Uterus (tissue), 4 donors: ENCODE measurements at places on chromosomes 3 and 15. TPM values are rescaled to one million over a fixed set of nuclear protein-coding genes. Genes with fewer than 3 reads are reported as not detected.
A peak's percentile ranks its signal among the peaks of the same experiment; 100 is the strongest.

DNA sequence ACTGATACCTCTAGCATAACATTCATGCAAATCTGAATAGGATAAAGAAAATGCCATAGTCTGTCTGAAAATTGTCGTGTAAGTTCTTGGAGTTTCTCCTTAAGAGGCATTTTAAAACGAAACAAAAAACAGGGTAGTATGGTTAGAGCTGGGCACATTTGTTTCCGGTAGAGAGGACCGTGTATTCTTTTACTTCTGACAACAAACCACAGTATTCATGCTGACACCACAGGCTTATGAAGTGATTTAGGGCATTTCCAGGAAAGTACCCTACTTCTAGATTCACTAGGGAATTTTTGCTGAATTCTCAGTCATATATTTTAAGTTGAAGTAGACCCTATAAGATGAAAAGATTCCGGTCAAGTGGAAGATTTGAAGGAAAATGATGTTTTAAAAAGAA is 541.3 kb downstream of the UNC13C start:
- no peak overlapping the region for H3K27ac ChIP-seq
- H3K36me3 ChIP-seq, result no peaks in the 10 kb centered on the region
- no peak overlapping the region for H3K4me3 ChIP-seq
- DNase-seq, result no peak
- H3K4me1 ChIP-seq, result no peaks in the 10 kb centered on the region

GRCh38 chr3:177337541-177338331 is 140.5 kb upstream of the TBL1XR1 start:
- H3K4me1 ChIP-seq, result peaks cover 6% of the 10 kb centered on the region
- H3K27me3 ChIP-seq, result no peaks in the 10 kb centered on the region
- no peaks in the 10 kb centered on the region for H3K36me3 ChIP-seq
- H3K4me3 ChIP-seq, result no peak overlapping the region

Gene AP3B2
- not detected for total RNA-seq

Gene ZNF860
- 1.2 TPM for total RNA-seq

Gene NOX5
- total RNA-seq, result not detected

Gene LAMB2
- 430 TPM for total RNA-seq

Gene XRN1
- total RNA-seq, result 24.6 TPM

GRCh38 chr15:47551079-47551478 is 166.2 kb upstream of the SEMA6D start:
- no peaks in the 10 kb centered on the region for H3K27me3 ChIP-seq
- no peak overlapping the region for H3K4me3 ChIP-seq
- no peaks in the 10 kb centered on the region for H3K36me3 ChIP-seq
- no peak overlapping the region for H3K27ac ChIP-seq
- no peaks in the 10 kb centered on the region for H3K4me1 ChIP-seq
- no peak for DNase-seq

DNA sequence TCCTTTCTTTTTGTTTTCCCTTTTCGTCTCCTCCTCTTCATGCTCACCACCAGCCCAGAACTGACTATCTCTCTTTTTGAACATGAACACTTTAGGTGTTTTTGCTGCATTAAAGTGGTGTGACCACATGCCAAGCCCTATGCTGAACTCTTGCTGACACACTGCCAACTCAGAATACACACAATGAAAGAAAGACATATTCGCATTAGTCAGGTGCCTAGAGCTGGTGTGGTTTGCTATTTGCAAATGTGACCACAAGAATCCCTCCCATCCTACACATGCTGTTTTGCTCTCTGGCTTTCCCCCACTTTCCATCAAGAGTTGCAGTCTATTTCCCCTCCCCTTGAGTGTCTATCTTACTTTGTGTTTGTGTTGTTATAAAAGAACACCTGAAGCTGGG is 967.8 kb upstream of the CFAP20DC start:
- no peak overlapping the region for H3K27ac ChIP-seq
- no peaks in the 10 kb centered on the region for H3K27me3 ChIP-seq
- DNase-seq, result no peak
- no peak overlapping the region for H3K4me3 ChIP-seq
- no peaks in the 10 kb centered on the region for H3K4me1 ChIP-seq

Gene MST1
- not detected for total RNA-seq

GRCh38 chr15:50046867-50047266 is 72.2 kb downstream of the ATP8B4 start:
- no peaks in the 10 kb centered on the region for H3K36me3 ChIP-seq
- no peaks in the 10 kb centered on the region for H3K27me3 ChIP-seq

Gene TUSC7
- not detected for total RNA-seq

DNA sequence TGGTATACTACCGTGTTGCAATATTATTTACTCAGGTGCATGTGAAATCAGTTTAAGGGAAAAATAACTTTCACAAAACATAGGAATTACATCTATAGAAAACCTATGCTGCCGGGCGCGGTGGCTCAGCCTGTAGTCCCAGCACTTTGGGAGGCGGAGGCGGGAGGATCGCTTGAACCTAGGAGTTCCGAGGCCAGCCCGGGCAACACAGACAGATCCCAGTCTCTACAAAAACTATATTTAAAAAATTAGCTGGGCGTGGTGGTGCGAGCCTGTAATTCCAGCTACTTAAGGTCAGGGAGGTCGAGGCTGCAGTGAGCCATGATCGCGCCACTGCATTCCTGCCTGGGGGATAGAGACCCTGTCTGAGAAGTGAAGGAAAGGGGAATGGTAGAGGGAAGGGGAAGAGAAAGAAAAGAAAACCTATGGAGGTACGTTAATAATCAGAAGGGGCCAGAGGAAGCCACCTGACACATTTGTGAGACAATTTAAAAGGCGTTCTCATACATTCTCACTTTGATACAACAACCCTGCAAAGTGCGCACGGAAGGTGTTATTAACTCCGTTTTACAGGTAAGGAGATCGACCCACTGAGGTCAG is 456 bp upstream of the TMEM62 start:
- DNase-seq, result no peak
- H3K4me3 ChIP-seq, result peak overlapping the region; percentile 63
- H3K4me1 ChIP-seq, result no peaks in the 10 kb centered on the region
- H3K27me3 ChIP-seq, result no peaks in the 10 kb centered on the region

DNA sequence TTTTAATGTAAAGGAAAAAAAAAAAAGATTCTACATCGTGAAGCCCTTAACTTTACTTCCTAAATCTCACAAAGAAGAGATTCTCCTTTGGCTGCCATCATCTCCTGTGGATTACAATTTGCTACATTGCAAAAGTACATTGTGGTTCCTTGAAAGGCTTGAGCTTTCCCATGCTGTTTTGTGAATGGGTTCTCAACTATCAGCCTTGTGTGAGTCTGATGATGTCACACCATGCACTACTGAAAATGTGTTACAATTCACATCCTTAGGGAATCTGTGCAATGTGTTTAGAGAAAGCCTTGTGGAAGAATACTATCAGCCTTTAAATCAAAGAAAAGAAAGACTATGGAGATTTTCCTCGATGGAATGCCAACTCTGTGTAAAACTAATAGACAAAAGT is 510.0 kb upstream of the ALCAM start:
- H3K4me1 ChIP-seq, result no peaks in the 10 kb centered on the region
- no peak for DNase-seq
- H3K27ac ChIP-seq, result no peak overlapping the region
- no peaks in the 10 kb centered on the region for H3K36me3 ChIP-seq
- H3K27me3 ChIP-seq, result no peaks in the 10 kb centered on the region

GRCh38 chr3:4753073-4753691 is 226.1 kb upstream of the BHLHE40 start:
- H3K36me3 ChIP-seq, result no peaks in the 10 kb centered on the region
- no peak overlapping the region for H3K27ac ChIP-seq
- H3K27me3 ChIP-seq, result no peaks in the 10 kb centered on the region
- no peak for DNase-seq
- H3K4me1 ChIP-seq, result peaks cover 10% of the 10 kb centered on the region
